ENCODE measurements at places on chromosomes 11 and 22.

- peak; percentile 59 for DNase-seq
These were observed 444 bp downstream of the CWF19L2 start for GRCh38 chr11:107457205-107457557.

DNA sequence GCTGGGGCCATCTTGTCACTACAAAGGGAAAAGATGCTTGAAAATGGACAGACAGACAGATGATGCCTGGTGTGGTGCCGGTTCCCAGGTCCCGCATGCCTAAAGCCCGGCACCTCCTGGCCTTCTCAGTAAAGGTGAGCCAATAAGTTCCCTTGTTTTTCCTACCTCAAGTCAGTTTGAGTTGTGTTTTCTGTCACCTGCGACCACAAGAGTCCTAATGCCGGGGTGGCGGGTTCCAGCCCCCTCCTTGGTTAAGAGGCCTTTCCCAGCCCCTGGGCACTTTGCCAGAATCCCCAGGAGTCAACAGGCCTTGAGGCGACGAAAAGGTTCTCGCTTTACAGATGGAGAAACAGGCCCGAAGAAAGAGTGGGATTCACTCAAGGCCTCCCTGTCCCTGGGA is 9.0 kb downstream of the FGF19 start:
- DNase-seq, result no peak

- DNase-seq, result no peak
These were observed 428.5 kb downstream of the FAM181B start for GRCh38 chr11:82305123-82305522.

GRCh38 chr11:120492486-120492885 is 19.1 kb upstream of the GRIK4 start:
- no peak for DNase-seq

GRCh38 chr11:103936059-103936458 is 100.4 kb upstream of the DDI1 start:
- DNase-seq, result no peak

GRCh38 chr11:130190371-130190881 is 30.8 kb downstream of the ST14 start:
- DNase-seq, result no peak

GRCh38 chr11:18495703-18496102 is 31.0 kb downstream of the TSG101 start:
- no peak for DNase-seq

DNA sequence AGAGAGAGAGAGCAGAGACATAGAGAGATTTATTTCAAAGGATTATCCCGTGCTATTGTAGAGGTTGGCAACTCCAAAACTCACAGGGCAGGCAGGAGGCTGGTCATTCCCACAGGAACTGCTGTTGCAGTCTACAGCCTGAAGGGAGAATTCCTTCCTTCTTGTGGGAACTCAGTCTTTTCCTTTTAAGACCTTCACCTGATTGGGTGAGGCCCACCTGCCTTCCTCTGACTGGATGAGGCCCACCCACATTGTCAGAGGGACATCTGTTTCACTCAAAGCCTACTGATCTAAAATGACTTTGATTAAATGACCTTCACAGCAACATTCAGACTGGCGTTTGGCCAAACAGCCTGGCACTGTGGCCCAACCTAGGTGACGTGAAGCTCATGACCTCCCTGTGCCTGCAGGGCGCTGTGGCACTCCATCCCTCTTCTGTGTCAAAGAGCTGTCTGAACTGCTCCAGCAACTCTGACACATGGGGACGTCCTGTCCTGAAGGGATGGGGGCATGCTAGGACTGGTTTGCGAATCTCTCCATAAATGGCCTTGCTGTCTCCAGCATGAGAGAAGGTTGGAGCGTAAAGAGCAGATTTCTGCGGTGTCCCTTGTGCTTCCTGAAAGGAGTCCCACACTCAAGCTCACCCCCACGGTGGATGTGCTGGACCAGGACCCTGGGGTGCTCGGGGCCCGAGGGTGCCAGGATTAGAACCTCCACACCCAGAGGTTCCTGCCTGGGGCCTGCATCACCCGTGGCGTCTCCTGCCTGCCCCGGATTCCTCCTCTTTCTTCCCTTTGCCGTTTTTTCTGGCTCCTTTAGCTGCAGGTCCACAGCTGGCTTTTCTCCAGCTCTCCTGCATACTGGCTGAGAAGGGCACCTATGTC is 20.7 kb downstream of the KRTAP5-5 start:
- no peak for DNase-seq

- DNase-seq, result no peak
These were observed 215.7 kb upstream of the CTSC start for GRCh38 chr11:88553204-88553603.

GRCh38 chr11:90234977-90235376 is 12.1 kb upstream of the CHORDC1 start:
- no peak for DNase-seq

- no peak for DNase-seq
These were observed 951.6 kb downstream of the DLG2 start for GRCh38 chr11:84675396-84676025.

DNA sequence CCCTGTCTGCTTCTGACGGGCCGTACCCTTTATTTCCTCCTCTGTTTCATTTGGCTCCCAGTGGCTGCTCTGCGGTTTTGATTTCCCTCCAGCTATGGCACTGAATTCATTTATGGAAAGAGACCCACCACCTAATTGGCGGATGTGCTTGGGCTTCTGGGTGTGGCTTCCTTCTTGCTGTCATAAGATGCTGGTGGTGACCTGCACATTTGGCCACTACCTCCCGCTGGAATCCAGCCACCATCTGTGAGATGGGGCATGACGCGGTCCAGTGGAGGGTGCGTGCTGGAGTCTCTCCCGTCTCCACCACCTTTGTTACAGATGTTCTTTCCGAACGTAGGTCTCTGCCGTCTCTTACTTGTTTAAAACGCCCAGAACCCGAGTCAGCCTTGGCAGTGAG is 47.7 kb upstream of the FADD start:
- no peak for DNase-seq

- DNase-seq, result no peak
These were observed 12.8 kb downstream of the TNRC6B start for GRCh38 chr22:40190501-40190900.

DNA sequence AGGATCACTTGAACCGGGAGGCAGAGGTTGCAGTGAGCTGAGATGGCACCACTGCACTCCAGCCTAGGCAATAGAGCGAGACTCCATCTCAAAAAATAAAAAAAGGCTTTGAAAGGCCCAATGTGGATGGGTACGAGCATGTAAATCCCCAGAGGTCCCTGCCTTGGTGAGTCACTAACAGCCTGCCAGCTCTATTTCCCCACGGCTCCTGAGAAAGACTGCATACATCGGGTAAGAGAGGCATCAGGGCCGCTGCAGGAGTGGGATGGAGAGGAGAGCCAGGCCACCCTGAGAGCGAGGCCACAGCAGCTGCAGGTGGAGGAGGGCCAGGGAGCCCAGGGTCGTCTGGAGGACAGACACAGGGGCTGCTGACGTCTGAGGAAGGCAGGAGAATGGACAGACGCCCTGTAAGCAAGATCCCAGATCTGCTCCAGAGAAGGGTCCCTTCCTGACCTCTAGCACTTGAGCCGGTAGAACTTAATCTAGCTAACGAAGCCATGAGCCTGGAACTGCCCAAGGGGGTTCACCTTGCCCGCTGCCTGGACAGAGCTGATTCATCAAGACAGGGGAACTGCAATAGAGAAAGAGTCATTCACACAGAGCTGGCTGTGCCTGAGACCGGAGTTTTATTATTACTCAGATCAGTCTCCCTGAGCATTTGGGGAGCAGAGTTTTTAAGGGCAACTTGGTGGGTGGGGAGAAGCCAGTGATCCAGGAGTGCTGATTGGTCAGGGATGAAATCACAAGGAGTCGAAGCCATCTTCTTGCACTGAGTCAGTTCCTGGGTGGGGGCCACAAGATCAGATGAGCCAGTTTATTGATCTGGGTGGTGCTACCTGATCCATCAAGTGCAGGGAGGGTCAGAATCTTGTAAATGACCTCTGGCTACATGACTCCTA is 5.1 kb upstream of the KRTAP5-9 start:
- DNase-seq, result no peak

DNA sequence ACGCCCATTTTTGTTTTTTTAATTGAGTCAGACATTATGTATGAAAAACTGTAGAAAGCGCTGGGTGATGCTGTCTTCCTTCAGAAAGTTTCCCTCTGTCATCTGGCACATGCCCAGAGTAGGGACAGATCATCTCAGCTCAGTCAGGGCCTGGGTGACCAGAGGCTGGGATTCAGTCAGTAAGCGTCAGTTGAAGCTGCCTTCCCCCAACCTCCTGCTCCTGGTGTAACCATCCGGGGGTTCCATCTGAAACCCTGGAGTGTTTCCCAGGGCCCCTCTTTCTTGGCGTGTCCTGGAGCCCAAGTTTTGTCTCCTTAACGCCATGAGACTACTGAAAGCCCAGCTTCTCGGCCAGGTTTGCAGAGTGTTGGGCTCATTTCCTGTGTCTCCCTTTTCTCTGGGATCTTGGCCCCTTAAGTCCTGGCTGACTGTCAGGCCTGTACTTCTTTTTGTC is 10.7 kb downstream of the PPFIA1 start:
- no peak for DNase-seq

- peak; percentile 60 for DNase-seq
These were observed 6.4 kb upstream of the IFITM3 start for GRCh38 chr11:326842-327580.

DNA sequence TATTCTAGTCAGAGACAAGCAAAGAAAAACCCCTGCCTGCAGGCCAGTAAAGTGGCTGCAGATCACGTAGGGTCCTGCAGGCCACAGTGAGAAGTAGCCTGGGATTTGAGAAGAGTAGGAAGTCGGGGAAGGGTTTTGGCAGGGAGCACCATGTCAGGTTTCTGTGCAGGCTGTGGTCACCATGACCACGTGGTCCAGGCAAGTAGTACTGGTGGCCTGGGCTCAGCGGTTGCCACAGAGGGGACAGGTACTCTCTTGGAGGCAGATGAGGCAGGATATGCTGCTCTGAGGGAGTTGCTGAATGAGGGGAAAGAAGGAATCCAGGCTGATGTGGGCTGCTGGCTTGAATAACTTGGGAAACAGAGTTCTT is 46.5 kb downstream of the PISD start:
- DNase-seq, result no peak

DNA sequence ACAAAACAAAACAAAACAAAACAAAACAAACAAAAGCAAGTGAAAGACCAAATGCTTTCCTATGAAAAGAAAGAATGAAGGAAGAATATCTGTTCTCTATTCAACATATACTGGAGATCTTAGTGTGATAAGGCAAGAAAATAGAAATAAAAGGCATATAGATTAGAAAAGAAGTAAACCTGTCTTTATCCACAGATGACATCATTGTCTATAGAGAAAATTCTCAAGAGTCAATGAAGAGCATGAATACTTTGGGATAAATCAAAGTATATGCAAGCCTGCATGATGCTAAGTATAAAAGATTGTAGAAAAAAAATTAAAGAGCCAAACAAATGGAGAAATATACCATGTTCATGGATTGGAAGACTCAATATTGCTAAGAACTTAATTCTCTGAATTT is 17.6 kb downstream of the C2CD3 start:
- no peak for DNase-seq

GRCh38 chr11:78659326-78660270 is 84.9 kb upstream of the NARS2 start:
- no peak for DNase-seq

- DNase-seq, result no peak
These were observed 2.1 kb upstream of the KIAA1671 start for GRCh38 chr22:24950272-24950902.

GRCh38 chr11:134152696-134153095 is 71.1 kb downstream of the NCAPD3 start:
- DNase-seq, result no peak

- DNase-seq, result no peak
These were observed 47.8 kb downstream of the ALG9 start for GRCh38 chr11:111823629-111824028.

DNA sequence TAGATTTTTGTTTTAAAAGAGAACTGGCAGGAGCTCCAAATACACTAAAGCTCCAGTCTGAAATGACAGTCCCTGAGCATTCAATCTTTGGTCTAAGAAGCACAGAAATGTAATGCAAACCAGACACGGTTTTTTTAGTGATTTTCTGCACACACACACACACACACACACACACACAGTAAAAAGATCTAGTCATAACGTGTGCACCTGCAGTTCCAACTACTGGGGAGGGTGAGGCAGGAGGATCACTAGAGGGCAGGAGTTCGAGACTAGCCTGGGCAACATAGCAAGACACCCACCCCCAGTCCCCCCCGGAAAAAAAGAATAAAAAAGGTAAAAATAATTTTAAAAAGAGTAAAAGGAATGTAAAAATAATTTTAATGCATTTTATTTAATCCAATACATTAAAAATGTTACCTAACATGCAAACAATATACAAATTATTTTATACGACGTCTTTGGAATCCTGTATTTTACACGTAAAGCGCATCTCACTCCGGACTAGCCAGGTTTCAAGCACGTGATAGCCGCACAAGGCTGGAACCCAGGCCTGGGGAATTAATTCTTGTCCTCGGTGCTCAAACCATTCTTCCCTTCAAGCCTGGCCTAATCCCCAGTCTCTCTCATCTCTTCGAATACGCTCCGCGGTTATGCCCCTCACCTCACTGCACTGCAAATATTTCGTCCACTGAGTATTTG is 762 bp upstream of the TBC1D22A start:
- DNase-seq, result peak; percentile 52

GRCh38 chr11:109309153-109309552 is 112.8 kb upstream of the C11orf87 start:
- DNase-seq, result no peak

DNA sequence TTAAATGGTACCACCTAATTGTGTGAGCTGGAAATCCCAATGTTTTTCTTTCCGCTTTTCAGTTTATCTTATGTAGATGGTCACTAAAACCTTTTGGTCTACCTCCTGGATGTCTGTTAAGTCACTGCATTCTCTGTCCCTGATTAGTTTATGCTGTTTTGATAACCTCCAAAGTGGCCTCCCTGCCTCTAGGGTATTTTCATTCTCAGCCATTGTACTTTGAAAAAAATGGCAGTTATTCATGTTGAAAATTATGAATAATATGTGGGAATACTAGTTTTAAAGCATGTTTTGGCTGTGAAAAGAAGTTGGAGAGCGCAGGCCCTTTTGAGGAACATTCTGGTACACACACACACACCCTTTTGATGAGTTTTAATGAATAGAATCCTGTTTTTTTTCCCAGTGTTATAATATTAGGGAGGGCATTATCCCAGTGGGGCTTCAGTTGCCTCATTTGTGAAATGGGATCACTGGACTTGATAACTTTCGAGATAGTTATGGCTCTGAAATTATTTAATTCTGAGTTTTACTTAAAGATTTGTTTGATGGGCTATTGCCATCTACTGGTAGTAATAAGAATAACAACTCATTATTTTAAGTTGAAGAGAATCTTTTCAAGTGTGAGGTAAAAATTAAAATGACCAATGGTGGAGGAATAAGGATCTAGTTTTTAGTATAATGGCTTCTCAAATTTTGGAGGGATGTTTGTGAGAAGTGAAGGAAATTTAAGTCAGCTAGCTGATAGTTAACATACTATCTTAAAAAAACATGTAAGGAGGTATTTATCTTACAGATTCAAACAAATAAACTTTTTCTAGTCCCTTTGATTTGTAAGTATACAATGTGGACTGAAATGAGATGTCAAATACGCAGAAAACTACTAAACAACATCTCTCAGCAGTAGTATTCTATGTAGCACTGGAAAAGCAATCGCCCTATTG is 3.9 kb downstream of the FDX1 start:
- peak; percentile 62 for DNase-seq
